ENCODE measurements at places on chromosomes 4 and X.

- no peak for DNase-seq
Observed at GRCh38 chrX:14676431-14676830, 147.1 kb downstream of the GLRA2 start.

DNA sequence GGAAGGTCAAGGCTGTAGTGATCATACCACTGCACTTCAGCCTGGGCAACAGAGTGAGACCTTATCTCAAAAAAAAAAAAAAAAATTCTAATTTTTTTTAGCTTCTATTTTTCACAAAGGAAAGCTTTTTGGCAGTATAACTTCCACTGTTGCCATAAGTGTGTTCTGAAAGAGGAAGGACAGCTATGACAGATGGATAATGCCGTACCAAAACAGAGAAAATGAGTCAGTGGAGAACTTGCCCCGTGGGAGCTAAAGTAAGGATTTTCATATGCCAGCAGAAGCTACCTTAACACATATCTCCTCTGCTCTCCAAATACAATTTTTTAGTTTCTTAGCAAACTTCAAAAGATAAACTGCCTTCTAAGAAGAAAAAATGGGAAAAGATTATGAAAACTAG is 43.7 kb downstream of the RPS3A start:
- DNase-seq: no peak

- DNase-seq: no peak
Observed at GRCh38 chr4:112593438-112594133, 43.1 kb downstream of the ZGRF1 start.

GRCh38 chrX:20284444-20284843 is 17.7 kb upstream of the RPS6KA3 start:
- no peak for DNase-seq

GRCh38 chr4:136927172-136927571 is 605.1 kb downstream of the PCDH18 start:
- no peak for DNase-seq

- DNase-seq: no peak
Observed at GRCh38 chr4:135418353-135418752, 1216.8 kb upstream of the PABPC4L start.

- DNase-seq: no peak
Observed at GRCh38 chrX:132063862-132064261, 40.8 kb downstream of the STK26 start.

- DNase-seq: no peak
Observed at GRCh38 chrX:31323658-31324057, 251.8 kb upstream of the FTHL17 start.

DNA sequence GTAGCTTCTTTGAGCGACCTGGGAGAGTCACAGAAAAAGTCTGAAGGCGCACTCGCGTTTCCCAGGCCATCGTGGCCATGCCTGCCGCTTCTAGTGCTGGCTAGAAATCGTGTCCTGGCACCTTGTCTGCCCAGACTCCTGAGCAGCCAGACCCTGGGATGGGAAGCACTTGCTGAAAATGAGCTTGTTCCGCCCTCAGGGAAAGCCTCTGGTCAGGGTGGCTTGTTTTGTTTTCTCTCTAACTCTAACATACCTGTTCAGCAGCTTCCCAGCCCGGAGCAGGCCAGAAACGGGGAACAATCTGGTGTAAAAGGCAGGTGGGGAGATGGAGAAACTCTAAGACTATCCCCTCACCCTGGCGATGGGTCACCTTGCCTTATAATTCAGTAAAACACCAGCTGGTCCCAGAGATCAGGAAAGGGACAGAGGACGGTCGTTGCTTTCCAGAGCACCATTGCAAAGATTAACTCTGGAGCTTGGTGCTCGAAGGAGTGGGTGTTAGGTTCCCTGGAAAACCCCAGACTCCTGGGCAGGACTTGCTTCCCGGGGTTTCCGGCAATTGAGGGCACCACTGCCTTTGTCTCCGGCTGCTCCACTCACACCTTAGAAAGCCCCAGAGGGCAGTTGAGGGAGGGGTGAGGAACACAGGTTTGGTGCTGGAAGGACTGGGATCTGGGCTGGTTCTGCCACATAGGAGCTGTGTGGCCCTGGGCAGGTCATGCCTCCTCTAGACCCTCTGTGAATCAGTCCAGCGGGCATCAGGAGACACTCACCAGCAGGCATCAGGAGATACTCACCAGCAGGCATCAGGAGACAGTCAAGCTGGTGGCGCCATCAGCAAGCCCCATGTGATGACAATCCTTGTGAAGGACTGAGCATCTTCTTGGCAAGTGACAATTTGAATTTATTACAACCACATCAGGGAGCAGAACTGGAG is 4.5 kb upstream of the SH3TC1 start:
- no peak for DNase-seq

- DNase-seq: no peak
Observed at GRCh38 chrX:101417981-101418841, 10.2 kb downstream of the HNRNPH2 start.
